ENCODE measurements at places on chromosomes 6 and 20.
A peak's percentile ranks its signal among the peaks of the same experiment; 100 is the strongest.

DNA sequence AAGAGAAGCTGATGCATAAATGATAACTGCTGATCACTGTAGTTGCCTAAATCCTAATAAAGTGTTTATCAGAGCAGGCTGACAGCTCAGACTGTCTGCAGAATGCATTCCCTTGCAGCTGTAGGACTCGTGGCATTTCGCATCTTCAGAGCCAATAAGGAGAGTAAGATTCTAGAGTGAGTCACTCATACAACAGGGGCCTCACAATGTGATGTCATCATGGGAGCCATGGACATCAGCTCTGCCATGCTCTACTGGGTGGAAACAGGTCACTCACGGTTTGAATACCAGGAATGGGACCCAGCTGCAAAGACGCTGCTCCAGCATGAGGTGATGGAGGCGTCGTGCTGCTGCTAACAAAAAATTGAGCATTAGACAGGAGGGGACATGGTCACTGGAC is 7.4 kb downstream of the FAM209B start:
- DNase-seq: no peak

GRCh38 chr20:52364405-52364804 is 172.8 kb upstream of the ZFP64 start:
- DNase-seq: no peak

DNA sequence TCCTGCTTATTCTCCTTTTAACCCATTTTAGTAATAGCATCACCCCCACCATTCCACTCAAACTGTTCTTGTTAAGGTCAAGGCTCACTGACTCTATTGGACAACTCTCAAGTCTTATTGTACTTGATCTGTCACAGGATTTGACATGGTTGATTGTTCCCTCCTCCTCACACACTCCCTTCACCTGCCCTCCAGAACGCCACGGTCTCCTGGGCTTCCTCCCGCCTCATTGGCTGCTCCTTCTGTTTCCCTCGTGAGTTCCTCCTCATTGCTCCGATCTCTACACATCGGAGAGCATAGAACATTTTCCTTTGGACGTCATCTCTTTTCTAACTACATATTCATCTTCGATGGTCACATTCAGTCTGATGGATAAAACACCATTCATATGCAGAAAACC is 55.1 kb downstream of the STMND1 start:
- no peak for DNase-seq

DNA sequence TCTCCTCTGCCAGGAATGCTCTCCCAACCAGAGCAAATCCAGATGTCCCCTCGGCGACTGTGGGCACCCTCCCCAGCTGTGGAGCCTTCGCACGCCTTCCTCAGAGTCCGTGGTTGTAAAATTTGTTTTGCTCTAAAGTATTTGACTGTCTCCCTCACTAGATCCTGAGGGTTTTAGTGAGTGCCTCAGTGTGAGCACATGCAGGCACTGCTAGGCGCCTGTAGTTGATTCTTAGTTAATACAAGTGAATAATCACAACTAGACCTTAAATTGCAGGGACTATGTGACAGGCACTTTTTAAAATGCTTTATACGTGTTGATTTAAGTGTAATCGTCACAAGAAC is 680 bp upstream of the MTCH1 start:
- no peak for DNase-seq

GRCh38 chr6:15921243-15921642 is 207.6 kb upstream of the MYLIP start:
- no peak for DNase-seq

- no peak for DNase-seq
Observed at GRCh38 chr20:41507436-41507835, 110.7 kb downstream of the CHD6 start.

GRCh38 chr20:2946988-2947961 is 74.0 kb downstream of the PTPRA start:
- no peak for DNase-seq

DNA sequence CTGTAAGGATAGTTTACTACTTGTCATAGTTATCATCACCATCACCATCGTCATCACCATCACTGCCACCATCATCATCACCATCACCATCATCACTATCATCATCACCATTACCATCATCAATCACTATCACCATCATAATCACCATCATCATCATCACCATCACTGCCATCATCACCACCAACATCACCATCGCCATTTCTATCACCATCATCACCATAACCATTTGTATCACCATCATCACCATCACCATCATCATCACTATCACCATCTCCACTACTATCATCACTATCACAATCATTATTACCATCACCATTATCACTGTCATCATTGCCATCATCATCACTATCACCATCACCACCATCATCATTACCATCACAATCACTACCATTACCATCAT is 655.5 kb upstream of the DEFB115 start:
- DNase-seq: no peak

DNA sequence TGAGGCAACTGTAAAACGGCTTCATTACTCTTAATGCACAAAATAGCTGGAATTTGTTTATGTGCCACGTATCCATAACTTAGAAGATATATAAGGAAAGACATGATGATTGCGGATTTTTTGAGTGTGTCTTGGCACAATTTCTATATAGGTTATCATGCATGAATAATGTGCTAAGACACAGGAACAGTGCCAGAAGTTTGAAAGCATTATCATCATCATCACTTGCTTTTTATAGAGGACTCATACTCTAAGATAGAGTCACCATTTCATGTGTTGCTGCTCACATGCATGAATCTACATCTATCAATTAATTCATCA is 113.4 kb downstream of the ELOVL4 start:
- no peak for DNase-seq

- DNase-seq: peak; percentile 89
Observed at GRCh38 chr20:47358672-47359529, 2.4 kb upstream of the ZMYND8 start.

DNA sequence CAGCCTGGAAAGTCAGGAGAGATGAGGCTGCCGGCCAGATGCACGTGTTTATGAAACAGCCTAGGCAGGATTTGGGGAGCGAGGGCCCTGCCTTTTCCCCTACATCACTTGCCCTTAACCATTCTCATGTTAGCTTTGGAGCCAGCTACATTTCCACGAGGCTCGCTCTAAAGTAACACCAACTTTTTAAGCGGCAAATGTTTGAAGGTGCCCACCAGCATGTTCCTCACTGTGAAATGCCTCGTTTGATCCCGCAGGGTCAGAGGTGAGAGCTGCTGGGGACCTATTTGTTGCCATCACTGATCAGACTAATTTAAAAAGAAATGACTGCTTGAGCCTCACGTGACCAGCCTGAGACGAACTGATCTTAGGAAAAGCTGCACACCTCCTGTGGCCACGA is 51.6 kb upstream of the DACT2 start:
- peak; percentile 26 for DNase-seq

- DNase-seq: peak; percentile 66
Observed at GRCh38 chr6:32088487-32089049, 20.6 kb downstream of the TNXB start.

- DNase-seq: no peak
Observed at GRCh38 chr6:102313699-102314098, 920.2 kb downstream of the GRIK2 start.

DNA sequence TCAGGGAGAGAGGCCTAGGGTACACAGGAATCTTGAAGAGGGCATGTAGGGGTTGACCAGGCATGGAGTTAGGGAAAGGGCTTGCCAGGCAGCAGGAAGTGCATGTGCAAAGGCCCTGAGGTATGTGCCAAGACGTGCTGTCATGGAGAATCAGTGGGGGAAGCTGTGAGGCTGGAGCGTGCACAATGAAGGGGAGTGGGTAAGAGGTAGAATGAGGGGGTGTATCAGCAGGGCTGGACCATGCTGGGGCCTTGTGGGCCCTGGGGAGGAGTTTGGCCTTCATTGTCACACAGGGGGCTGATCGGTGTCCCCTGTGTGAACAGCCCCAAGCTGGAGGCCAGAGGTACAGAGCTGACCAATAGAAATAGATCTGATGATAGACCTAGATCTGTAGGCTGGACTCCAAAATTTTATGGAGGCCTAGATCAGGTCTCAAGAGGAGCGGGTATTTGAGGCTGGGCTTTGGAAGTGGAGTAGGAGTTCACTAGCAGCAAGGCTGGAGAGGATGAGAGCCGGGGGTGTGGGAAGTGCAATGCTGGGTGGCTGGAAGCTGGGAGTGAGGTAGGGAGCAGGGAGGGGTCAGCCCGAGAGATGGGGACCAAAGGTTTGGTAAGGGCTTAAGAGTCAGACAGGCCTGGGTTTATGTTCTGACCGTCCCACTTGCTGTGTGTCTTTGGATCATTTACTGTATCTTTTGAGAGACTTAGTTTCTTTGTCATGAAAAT is 3.0 kb downstream of the SRC start:
- DNase-seq: peak; percentile 53

DNA sequence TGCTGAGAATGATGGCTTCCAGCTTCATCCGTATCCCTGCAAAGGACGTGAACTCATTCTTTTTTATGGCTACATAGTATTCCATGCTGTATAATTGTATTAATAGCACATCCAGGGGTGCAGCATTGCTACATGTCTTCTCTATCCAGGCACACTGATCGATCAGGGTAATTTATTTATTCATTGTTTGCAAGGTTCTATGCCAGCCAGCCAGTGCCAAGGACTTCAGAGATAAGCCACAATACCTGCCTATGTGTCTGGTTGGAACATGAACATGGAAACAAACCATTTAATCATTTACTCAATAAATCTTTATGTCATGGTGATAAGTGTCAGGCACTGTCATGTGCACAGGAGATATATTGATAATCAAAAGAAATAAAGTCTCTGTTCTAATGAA is 5.8 kb upstream of the OR2B3 start:
- DNase-seq: no peak

DNA sequence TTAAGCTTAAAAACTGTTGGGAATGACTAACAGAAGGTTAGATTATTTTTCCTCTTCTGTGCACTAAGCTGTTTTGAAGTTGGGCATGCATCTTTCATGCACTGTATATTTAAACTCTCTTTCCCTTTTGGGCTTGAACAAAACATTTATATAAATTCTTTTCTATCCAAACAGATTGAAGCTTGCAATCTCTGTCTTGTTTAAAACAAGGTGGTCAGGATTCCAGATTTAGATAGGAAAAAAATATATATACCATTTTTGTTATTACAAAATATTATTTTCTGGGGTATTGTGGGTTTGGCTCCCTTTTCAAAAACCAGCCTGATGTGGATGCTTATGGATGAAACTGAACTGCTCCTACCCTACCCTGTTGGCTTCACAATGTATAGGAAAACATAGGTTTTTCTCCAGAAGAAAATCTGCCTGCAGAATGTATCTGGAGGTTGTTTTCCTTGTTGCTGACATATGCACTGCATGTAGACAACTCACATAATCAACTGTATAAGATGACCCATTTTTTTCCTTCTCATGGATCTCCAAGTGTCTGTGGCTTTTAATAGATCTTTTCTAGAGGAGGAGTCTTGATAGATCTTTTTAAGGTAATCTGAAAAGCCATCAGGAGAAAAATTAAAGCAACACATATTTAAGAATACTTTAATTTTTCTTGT is 146.3 kb downstream of the PRL start:
- DNase-seq: no peak

- DNase-seq: no peak
Observed at GRCh38 chr6:13274707-13275434, 53.5 kb downstream of the TBC1D7 start.

DNA sequence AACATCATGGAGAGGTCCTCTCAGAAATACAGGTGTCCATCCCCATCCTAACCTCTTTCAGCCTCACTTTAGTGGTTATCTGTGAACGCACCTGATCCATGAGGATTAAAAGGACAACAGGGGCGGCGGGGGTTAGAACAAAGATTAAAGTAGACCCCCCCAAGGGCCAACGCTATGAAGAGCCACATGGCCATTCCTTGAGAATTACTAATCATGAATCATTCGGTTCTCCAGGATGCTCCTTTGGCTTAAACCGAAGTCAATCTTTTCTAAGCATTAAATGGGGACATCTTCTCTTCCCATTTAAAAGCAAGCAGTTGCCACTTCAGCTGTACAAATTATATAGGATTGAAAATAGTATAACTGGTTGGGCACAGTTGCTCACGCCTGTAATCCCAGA is 212.4 kb downstream of the GMPR start:
- no peak for DNase-seq

GRCh38 chr6:34011264-34011663 is 134.6 kb downstream of the GRM4 start:
- no peak for DNase-seq

- DNase-seq: no peak
Observed at GRCh38 chr6:118770112-118770788, 118.9 kb upstream of the CEP85L start.

GRCh38 chr6:41675176-41675775 is 37.0 kb downstream of the MDFI start:
- no peak for DNase-seq

DNA sequence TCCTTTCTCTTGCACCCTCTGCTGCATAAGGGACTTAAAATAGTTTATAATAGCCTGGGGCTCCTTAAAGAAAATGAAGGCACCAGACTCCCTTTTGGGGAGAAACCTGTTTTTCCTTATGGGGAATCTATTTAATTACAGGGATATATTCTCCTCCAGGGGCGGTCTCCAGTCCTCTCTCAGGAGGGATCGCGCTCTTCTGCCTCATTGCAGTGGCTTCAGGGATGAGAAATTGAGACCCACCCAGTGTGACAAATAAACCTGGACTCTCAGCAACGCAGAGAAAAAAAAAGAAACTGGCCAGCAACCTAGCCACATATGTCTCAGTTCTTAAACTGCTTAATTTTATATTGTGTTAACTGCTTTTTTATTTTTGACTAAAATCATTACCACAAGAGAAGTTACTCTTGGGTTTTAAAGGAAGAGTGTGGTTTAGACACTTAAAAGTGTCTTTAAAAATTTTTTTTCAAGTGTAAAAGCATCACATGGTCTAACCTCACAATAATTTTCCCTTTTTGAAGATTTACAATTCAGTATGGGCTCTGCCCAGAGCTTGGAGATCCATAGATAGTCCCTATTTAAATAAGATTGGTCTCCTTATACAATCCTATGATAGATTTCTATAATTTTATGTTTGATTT is 11.7 kb upstream of the GOPC start:
- no peak for DNase-seq

DNA sequence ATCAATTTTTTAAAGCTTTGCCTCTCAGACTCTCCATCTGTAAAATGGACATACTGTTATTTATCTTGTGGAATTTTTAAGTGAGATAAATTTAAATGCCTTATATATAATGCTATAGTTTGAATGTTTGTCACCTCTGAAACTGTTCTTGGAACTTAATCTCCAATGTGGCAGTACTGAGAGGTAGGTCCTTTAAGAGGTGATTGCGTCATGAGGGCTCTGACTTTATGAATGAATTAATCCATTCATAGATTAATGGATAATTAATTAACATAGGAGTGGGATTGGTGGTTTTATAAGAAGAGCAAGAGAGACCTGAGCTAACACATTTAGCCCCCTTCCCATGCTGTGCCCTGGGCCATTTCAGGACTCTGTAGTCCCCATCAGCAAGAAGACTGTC is 326.3 kb upstream of the TSHZ2 start:
- DNase-seq: no peak

- DNase-seq: no peak
Observed at GRCh38 chr20:61186771-61187472, 65.1 kb upstream of the CDH4 start.

DNA sequence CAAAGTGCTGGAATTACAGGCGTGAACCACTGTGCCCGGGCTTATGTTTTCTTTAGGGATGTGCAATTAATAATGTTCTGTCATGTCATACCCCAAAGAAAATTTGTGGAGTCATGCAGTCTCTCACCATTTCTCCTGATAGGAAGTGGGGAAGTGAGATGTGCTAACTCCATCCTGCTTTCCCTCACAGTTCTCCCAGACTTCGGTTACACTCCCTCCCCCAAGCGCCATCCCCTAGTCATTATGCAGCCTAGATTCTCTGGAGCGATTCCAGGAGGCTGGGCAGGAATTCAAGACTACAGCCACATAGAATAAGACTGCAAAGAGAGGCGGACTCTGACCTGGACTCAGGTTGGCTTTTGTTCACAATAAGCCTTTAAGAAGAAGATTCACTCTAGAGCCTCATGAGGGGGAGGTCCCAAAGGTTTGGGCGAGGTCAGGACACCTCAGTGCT is 271.4 kb downstream of the ALDH8A1 start:
- no peak for DNase-seq

All from suprapubic skin (tissue), 4 donors.